Kidney glomerular epithelial cell (primary cell): ENCODE measurements at places on chromosomes 3 and 15.

DNA sequence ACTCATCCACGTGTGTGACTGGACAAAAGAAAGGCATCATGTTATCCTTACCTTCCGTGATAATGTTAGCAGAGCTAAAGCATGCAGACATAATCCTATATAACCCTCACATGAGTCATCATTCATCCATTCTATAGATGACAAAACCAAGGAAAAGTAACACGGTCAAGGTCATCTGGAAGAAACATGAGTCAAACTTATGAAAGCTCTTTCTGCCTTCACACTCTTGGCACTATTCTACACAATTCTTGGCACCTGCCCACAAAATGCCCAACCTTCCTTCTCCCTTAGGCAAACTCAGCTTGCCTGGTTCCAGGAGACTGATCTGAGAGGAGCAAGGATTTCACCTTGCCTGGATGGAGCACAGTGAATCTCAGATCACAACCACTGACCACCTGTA lies 66.9 kb downstream of the PRICKLE2 start:
- DNase-seq: no peak

GRCh38 chr3:179069762-179070390 lies 1.7 kb downstream of the ZMAT3 start:
- DNase-seq: peak; percentile 11

GRCh38 chr3:99313485-99313884 lies 324.9 kb upstream of the COL8A1 start:
- DNase-seq: no peak

DNA sequence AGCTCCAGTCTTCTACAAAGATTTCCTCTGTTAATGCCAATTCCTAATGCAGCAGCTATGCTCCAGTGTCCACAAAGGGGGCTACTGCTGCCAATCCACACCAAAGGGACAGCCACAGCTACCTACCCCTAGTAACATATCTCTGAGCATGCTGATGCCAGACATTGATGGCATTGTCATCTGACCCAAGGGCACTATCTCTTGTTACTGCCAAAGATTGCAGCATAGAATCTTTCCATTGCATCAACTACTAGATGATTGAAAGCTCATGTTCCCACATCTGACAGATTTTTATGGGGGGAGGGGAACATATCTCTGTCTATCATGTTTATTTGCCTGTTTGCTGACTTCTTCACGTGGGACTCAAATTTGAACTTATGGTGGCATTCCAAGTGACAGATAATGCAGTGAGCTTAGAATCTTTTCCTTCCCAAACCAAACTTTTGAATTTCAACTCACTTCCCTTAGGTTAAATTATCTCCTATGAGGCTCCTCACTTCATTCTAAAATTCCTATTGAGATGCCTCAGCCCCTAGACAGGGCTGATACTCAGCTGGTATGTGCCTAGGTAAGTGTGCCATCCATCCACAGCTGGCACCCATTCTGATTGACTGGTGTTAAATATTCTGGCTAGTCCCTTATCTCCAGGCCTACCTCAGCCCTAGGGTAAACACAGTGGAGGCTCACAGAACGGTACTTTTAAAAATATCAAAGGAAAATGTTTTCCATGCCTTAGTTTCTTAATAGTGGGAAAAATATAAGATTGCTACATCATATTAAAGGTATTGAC lies 100.3 kb downstream of the STRIT1 start:
- no peak for DNase-seq

- peak; percentile 84 for DNase-seq
Measured at GRCh38 chr15:57235873-57236272, 140.4 kb upstream of the CGNL1 start.

DNA sequence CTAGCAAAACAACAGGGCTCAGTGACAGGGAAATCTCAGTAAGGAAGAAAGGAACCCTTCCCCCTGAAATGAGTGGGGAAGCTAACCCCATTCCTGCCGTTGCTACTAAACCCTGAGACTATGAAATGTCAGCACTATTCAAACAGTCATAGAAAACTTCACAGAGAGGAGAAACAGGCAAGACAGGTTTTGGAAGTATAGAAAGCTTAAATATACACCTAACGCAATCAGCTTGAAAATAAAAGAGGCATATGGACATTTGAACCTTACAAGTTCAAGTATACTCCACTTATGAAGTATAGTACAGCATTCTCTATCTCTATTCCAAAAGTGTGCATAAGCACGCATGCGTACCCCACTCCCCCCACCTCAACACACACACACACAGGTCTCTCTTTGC lies 17.6 kb upstream of the FRMD4B start:
- DNase-seq: no peak

- peak; percentile 89 for DNase-seq
Measured at GRCh38 chr15:62649793-62650420, 392.6 kb upstream of the TPM1 start.

DNA sequence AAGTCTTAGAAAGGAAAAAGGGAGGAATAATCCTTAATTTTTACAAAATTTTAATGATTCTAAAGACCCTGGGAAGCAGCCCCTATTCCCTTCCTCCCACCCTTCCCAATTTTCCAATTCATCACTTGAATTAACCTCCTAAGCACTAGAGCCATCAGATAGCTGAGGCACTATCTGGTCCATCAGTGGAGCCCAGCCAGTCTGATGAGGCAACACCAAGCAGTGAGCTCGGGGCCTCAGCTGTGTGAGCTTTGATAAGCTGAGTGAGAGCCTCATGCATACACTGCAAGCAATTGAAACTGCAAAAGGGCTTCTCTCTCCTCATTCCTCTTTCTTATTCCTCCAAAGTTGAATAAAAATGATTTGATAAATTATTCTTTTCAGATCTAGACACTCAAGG lies 31.9 kb downstream of the TUSC7 start:
- DNase-seq: no peak

DNA sequence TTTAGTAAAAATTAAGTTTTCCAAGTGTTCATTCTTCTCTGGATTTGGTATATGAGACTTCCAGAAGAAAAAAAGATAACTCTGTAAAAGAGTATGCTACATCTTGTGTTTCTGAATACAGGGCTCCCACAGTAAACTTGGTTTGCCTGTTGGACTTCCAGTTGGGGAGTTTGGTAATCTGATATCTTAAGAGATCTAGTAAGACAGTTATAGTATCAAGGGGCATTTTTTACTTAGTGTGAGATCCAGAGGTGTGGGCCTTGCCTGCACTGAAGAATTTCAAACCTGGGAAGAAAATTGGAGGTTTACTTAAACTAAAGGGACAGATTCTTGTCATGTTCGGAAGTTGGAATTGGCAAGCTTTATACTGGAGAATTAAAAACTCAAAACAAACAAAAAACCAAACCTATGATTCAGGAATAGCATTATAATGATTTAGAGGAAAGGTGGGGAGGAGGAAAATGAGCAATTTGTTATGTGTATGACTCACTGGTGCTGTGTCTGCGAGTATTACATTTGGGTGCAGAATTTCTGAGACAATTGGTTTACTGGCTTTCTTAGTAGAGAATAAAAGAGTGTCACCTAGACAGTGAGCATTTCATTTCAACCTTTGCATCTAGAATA lies 58.9 kb upstream of the ULK4 start:
- DNase-seq: peak; percentile 90

- no peak for DNase-seq
Measured at GRCh38 chr15:94077938-94078337, 153.4 kb upstream of the MCTP2 start.

DNA sequence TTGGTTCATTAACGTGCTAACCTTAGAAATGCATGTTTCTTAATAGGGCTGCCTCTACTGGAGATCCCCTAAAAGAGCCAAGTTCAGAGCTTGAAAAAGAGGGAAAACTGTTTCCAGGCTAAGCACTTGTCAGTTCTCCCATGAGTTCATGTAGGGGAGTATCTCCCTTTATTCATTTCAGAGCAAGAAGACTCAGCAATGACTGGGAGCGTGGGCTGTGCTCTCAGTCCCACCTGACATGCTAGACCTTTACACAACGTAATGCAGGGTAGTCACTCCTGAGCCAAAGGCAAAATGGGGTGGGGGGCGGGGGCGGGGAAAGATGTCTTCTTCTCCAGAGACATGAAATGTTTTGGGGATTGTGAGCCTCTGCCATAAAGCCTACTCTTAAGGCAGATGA lies 420.1 kb upstream of the MCTP2 start:
- no peak for DNase-seq

GRCh38 chr3:52315977-52316764 lies at the start of gene DNAH1:
TSS of gene DNAH1 (plus strand) at chr3:52316319. CDS start at chr3:52322443, 6,124 bp downstream.
- no peak for DNase-seq

DNA sequence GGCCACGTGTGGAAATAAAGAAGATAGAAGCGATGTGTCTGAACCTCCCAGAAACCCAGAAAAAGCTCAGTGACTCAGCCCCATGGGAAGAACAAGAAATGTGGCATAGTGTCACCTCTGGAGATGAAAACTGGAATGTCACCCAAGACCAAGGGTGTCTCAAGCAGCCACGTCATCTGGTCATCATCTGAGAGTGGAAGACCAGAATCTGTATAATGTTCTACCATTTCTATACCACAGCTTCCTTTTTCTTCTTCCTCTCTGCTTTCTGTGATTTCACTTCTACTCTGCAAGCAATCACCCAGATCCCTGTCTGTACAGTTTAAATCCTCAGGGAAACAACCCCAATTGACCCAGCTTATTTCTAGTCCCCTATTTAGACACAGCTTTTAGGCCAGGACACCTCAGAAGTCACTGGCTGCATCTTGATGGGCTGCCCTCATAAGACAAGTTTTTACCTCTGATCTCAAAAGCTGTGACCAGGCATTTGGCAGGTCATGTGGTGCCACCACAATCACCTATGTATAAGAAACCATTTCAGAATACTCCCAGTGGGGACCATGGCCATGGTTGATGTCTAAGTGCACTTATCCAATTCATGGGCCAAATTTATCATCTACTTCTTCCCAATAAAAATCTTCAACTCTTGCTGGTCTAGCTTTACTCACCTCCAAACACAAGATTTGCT lies 278.5 kb upstream of the UMPS start:
- DNase-seq: no peak

- DNase-seq: no peak
Measured at GRCh38 chr3:63990733-63991132, 32.6 kb downstream of the PSMD6 start.

DNA sequence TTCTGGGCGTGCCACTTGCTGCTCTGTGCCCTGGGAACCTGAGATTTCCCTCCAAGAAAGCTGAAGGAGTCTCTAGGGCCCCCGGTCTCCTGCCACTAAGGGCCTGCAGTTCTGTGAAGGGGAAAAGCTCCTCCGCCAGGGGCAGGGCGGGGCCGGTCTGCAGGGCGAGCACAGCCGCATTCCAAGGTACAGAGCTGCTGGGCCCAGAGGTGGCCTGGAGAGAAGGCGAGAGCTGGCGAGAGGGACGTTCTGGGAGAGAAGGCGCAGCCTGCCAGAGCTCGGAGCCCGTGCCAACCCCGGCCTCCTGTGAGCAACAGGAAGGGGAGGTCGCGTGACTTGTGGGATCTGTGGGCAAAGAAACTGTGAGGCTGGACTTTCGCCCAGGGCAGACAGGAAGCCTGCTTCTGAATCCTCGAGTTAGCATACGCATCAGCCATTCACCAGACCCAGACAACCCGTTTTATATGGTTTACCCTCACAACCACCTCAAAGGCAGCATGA lies 500.4 kb downstream of the SHQ1 start:
- no peak for DNase-seq

- no peak for DNase-seq
Measured at GRCh38 chr3:60268123-60268522, 983.1 kb downstream of the FHIT start.

GRCh38 chr15:85756411-85757072 lies 38.2 kb downstream of the KLHL25 start:
- DNase-seq: no peak

GRCh38 chr3:120634539-120634938 lies 38.4 kb downstream of the NDUFB4 start:
- no peak for DNase-seq

GRCh38 chr15:89168316-89168833 lies 53.0 kb downstream of the RLBP1 start:
- DNase-seq: no peak

DNA sequence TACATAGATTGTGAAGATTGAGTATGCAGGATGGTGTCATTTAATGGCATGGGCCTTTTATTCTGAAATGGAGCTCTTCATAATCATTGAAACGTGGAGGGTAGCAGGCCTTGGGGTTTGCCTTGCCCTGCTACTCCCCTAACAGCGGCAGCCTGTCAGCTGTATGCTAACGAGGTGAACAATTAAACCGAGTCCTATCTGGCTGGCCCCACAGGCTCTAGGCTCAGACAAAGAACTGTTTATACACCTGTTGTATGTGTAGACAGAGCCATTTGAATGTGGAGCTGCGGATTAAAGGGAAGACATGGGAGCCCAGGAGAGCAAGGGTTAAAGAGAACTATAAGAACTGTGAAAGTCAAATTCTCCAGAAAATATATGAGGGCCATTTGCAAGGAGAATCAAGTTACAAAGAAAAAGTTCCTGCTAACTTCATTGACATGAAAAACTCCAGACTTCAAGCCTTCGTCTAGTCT lies 116.7 kb upstream of the CGNL1 start:
- no peak for DNase-seq

DNA sequence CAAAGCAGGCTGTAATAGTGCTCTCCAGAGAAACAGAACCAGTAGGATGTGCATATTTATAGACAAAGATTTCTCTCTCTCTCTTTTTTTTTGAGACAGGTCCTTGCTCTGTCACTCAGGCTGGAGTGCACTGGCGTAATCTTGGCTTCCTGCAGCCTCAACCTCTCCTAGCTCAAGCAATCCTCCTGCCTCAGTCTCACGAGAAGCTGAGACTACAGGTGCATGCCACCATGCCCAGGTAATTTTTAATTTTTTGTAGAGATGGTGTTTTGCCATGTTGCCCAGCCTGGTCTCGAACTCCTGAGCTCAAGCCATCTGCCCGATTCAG lies 67.1 kb upstream of the CHD2 start:
- DNase-seq: no peak

- DNase-seq: no peak
Measured at GRCh38 chr3:4464576-4464975, 2.5 kb downstream of the SUMF1 start.

- DNase-seq: no peak
Measured at GRCh38 chr3:64837986-64838735, 150.4 kb upstream of the ADAMTS9 start.

DNA sequence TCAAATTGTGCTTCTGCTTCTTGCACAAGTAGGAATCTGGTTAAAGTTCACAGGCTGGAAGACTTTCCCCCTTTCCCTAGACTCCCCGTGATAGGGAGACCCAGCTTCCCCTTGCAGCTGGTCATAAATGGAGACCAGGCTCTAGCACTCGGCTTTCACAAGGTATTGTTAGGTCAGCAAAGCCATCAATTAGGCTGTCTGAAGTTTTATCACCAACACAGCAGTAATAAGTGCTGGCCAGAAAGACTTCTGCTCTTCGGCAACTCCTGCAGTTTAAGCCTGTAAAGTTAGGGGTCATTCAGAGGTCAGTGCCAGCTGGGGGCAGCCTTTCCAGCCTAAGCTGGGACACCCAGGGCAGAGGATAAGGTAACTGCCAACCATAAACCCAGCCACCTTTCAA lies 203.4 kb downstream of the MEIS2 start:
- no peak for DNase-seq

DNA sequence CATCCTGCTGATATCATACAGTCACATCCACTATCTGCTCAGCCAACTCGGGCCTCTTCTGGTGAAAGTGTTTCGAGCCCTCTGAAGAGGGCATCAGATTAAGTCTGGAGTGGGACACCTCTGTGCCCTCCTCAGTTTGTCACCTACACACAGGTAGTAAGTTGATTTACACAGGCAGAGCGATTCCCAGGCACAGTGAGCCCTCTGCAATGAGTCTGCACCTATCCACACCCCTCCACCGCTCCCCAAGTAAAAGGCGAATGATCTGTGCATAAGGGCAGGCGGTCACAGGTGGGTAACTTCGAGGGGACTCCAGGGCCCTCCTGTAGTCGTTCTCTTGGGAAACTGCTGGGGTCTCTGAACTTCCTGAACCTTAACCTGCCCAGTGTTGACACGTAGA lies 152.0 kb downstream of the ATP10A start:
- no peak for DNase-seq

- peak; percentile 45 for DNase-seq
Measured at GRCh38 chr3:142724682-142725356, 985 bp downstream of the TRPC1 start.
